B cell (primary cell): ENCODE measurements at places on chromosomes 11 and 22.

DNA sequence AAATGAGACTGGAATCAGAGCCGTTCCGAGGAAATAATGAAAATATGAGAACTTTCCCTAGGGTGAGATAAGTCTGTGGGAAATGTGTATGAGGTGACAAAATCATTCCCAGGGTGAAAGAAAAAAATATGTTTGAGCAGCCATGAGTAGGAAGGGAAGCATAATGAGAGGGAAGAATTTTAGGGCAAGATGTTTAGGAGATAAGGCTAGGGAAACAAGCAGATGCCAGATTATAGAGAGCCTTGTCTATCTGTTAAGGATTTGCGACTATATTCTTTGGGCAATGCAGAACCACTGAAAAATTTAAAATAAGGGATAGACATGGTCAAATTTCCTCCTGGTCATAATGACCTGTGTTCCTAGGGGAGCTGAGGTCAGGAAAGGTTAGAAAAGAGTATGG lies 54.4 kb downstream of the STIM1 start:
- DNase-seq, result no peak

- no peak for DNase-seq
Measured at GRCh38 chr11:112613051-112613972, 347.9 kb upstream of the NCAM1 start.

GRCh38 chr11:12540075-12540680 lies 134.0 kb upstream of the TEAD1 start:
- DNase-seq, result no peak

DNA sequence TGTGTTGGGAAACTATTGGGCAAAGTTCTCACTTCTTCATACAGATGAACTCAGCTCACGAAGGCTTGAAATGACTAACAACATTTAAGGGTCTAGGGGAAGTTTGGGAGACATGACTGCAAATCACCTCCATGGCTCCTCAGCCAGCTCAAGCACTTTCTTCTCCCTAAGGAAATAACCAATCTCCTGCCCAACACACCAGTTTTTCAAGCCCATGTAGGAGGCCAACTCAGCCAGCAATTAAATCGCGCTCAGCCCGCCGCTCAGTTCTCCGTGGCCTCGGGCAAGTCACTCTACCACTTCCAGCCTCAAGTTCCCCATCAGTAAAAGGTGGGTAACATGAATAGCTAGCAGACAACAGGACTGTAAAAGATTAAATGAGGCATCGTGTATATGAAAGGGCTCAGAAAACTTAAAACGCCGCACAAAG lies 796 bp downstream of the POLDIP3 start:
- DNase-seq, result no peak
